ENCODE measurements at places on chromosomes 2 and 18. TPM values are rescaled to one million over a fixed set of nuclear protein-coding genes. Genes with fewer than 3 reads are reported as not detected.

Gene MFSD2B
- total RNA-seq, result not detected

Gene GAREM1
- total RNA-seq, result 5.5 TPM

Gene C2orf80
- not detected for total RNA-seq

Gene PPIG
- total RNA-seq, result 43.7 TPM

Gene MEP1B
- total RNA-seq, result not detected

Gene SPATA3
- total RNA-seq, result not detected

Gene ANKRD62
- total RNA-seq, result not detected

Gene POLE4
- total RNA-seq, result 27.4 TPM

Gene AGXT
- total RNA-seq, result not detected

DNA sequence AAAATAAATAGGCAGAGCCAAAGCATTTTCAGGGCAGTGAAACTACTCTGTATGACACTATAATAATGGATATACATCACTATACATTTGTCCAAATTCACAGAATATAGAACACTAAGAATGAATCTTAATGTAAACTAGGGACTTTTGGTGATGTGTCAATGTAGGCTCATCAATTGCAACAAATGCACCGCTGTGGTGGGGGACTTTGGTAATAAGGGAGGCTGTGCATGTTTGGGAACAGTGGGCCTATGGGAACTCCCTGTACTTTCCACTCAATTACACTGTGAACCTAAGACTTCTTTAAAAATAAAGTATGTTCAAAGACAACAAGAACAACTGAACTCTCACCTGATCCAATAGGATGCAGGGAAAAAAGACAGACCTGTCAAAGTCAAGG lies 220.7 kb downstream of the CMPK2 start:
- DNase-seq, result no peak

DNA sequence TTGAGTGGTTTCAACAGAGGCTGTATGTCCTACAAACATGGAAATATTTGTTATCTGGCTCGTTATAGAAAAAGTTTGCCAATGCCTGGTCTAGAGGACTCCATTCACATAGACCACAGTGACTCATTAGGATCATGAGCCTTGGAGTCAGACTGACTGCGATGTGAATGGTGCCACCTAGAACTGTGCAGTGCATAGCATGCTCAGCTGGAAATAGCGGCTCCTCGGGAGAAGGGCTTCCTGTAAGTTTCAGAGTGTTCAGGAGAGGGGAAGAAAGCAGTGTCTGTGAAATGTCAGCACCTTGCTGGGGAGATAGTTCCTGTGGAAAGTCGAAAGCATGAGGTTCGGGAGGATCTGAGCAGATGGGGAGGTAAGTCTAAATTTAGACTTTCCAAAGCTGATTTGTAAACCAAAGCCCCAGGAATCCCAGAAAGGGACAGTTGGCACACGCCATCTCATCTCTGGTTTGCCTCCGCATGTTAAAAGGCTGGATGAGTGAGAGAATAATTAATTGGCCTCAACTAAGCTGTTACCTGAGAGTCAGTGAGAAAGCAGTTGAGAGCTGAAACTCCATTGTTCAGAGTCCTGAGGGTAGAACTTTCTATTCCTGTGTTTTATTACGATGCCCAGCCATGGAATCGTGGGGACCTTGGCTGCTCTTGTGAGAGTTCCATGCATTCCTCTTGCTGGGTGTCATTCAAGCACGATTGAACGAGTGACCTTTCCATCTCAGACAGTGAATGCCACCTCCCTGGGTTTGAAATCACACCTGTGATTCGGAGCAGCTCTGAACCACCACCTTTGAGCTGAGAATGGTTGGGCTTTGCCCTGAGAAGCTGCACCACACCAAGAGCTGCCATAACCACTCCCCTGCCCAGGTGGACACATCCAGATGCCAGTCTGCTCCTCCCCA lies 99.5 kb downstream of the MAPK4 start:
- DNase-seq, result peak; percentile 2

GRCh38 chr18:40215979-40216378 lies 1739.1 kb upstream of the PIK3C3 start:
- no peak for DNase-seq

DNA sequence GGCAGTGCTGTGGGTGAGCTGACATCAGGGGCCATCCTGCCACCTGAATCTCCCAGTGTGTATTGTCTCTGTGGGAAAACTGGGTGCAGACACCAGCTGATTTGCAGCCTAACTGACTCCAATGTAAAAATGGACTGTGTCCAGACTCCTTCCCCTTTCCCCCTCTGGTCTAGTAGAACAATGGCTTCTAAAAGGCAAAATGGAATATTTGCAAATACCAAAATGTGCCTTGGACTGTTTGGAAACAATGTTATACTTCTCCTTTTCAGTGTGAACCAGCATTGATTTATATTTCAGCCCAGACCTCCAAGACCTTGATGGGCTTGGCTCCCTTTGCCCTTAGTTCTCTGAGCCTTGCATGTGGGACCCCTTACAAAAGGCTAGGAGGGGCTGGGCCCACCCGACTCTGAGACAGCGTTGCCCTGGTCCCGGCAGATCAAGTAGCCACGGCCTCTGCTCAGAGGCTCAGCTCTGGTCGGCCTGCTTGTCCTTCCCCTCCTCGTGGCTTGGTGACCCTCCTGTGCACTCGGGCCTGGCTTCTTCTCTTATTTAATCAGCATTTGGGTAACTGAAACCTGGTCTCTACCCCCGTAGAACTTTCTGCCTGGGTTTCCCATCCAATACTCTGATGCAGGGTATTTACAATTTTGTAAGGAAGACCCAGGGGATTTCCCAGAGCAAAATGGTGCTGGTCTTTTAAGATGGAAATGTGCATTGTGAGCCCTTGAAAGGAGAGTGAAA lies 18.0 kb upstream of the ACKR3 start:
- DNase-seq, result no peak

- DNase-seq, result no peak
These were observed 330.0 kb upstream of the LRRTM1 start for GRCh38 chr2:80634590-80634989.

- no peak for DNase-seq
These were observed 83.5 kb upstream of the GPC1 start for GRCh38 chr2:240351826-240352426.

DNA sequence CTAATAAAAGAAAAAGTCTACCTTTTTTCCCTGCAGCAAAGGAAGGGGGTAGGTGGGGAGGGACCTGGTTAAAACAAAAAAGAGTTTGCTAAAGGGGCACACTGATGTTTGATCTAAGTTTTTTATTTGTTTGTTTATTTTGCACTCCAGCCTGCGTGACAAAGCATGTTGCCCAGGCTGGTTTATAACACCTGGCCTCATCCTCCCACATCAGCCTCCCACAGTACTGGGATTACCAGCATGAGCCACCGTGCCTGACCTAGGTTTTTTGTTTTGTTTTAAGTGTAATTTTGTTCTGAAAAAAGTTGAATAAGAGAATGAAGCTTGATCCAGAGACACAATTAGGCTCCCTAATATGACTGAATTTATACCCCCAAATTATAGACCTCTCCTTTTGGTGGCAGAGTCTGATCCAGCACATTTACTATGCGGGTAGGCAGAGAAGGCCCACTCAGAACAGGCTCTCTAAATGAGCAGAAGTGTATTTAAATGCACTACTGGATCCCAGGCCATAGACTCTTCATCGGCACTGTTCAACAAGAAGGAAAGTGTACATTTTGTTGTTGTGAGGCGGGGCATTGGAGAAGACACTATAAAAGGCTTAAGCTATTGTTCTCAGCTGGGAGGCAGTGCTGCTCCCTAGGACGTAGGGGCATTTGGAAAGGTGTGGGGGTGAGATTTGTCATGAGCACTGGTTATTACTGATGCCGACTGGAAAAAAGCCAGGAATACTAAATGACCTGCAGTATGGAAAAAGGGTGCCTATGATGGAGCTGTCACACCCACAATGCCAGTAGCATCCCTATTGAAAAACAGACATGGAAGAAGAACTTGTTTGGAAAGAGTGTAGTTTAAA lies 32.4 kb downstream of the MRPS9 start:
- DNase-seq, result no peak

GRCh38 chr2:45770811-45771210 lies 119.3 kb downstream of the PRKCE start:
- DNase-seq, result peak; percentile 34

DNA sequence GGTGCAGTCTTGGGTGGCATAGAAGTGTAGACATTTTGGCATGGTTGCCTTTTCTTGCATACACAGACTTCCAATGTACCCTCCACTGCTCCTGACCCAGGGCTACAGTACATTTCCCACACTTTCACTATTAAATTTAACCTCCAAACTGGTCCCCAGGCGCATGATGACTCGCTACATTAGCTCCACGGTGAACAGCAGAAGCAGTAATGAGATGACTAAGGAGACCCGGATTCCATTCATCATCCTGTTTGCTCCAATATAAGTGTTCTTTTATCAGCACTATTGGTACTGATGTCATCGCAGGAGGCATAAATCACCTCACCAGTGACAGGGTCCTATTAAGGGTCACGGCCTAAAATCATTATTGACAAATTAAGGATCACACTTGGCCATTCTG lies 316.5 kb downstream of the EN1 start:
- DNase-seq, result peak; percentile 50

GRCh38 chr2:81412681-81413080 lies 1108.1 kb upstream of the LRRTM1 start:
- DNase-seq, result no peak

DNA sequence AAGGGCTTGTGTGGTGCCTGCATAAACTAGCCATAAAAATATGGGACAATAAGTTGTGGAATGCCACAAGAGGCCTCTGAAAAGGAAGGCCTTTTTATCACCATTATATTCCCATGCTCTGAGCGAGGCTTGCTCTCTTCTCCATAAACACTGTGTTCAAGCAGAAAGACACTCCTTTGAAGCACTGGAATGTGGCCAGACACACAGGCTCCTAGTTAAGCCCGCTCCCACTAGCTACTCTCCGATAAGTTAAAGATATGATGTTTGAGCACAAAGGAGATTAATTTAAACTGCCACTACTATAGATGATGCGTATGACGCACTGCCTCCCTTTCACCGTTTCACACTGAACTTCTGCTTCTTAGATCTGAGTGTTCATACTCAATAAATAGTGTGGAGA lies 188.7 kb upstream of the TWIST2 start:
- DNase-seq, result no peak

- no peak for DNase-seq
These were observed 26.2 kb upstream of the SPOPL start for GRCh38 chr2:138475277-138475776.

DNA sequence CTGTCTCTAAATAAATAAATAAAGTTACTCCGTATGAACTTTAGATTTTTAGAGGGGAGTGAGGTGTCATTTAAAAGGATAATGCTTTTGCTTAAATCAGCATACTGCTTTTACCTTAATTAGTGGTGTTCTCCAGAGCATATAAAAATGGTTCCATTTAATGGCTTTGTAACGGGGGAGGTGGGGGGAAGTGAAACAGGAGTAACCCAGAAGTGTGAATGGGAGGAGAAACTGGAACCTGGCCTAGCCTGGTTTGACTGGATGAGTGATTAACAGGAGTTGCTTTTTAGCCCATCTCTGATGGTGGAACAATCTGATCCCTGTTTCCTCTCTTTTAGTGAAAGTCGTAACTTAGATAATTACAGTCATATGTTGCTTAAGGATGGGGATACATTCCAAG lies 1.6 kb downstream of the CNDP2 start:
- DNase-seq, result no peak

DNA sequence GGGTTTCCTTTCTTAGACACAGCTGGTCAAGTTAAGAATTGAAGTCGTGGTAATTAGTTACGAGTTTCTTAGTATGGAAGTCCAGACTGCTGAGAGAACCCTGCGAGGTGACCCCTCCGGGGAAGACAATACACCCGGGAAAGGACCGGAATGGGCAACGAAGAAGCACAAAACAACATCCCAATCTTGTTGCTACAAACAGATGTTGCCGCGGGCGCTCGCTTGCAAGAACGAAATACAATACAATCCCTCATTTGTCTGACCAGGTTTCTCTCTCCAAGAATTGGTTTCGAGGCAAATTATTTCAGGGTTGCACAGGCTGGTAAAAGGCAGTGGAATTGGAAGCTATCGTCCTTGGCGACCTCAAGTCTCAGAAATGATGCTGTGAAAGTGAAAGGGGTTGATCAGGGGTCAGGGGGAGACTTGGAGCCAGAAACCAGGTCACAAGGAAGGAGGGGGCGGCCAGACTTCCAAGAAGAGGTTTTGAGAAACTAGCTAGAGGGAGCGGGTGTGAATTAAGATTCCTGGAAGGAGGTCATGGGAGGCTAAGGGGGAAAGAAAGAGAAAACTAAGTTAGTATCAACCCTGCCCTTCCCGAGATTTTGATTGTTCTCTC lies 401.9 kb downstream of the HRH4 start:
- no peak for DNase-seq

- DNase-seq, result no peak
These were observed 43.9 kb downstream of the MEIS1 start for GRCh38 chr2:66478731-66479316.

GRCh38 chr2:234963773-234964615 lies 12.2 kb downstream of the SH3BP4 start:
- DNase-seq, result peak; percentile 92

GRCh38 chr18:74862094-74862493 lies 264.4 kb downstream of the ZNF407 start:
- DNase-seq, result no peak

- DNase-seq, result no peak
These were observed 336.7 kb upstream of the ID2 start for GRCh38 chr2:8345200-8345599.
